ENCODE measurements at places on chromosomes 5 and 9. TPM values are rescaled to one million over a fixed set of nuclear protein-coding genes. Genes with fewer than 3 reads are reported as not detected.

- no peak for DNase-seq
Measured at GRCh38 chr9:3677541-3677940, 151.7 kb upstream of the RFX3 start.

GRCh38 chr5:9239626-9240025 lies 306.2 kb downstream of the SEMA5A start:
- no peak for DNase-seq

- no peak for DNase-seq
Measured at GRCh38 chr9:131239161-131239975, 36.9 kb downstream of the FAM78A start.

RICTOR gene
- 52.1 TPM for total RNA-seq

Measured in lower lobe of right lung (tissue), 2 donors.